ENCODE measurements at places on chromosomes 6 and 20.

DNA sequence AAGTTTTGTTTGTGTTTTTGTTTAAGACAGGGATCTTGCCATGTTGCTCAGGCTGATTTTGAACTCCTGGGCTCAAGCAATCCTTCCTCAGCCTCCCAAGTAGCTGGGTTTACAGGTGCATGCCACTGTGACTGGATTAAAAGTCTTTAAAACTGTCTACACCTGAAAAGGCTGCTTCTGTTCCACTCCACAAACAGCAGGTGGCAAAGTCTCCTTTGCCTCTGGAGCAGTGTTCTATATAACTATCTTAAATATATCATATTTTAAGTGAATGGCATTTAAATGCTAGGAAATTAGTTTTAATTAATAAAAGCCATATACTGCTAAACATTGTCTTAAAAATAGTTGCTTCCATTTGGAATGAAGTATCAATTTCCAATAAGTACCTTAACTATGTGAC lies 89.2 kb upstream of the BCLAF1 start:
- no peak for DNase-seq

- no peak for DNase-seq
Measured at GRCh38 chr20:23159947-23160318, 73.8 kb upstream of the CD93 start.

- no peak for DNase-seq
Measured at GRCh38 chr6:73290435-73290834, 27.4 kb upstream of the KHDC1 start.

- no peak for DNase-seq
Measured at GRCh38 chr20:1430004-1430451, 36.6 kb downstream of the NSFL1C start.

DNA sequence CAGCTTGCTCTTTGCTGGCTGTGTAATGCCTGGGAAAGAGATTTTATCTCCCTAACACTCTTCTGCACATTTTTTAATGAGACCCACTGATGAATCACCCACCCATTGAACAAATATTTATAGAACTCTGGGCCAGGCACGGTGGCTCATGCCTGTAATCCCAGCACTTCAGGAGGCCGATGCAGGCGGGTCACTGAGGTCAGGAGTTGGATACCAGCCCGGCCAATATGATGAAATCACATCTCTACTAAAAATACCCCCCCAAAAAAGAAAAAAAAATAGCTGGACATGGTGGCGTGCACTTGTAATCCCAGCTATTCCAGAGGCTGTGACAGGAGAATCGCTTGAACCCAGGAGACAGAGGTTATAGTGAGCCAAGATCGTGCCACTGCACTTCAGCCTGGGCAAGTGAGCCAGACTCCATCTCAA lies 82.1 kb upstream of the SIRPA start:
- no peak for DNase-seq

DNA sequence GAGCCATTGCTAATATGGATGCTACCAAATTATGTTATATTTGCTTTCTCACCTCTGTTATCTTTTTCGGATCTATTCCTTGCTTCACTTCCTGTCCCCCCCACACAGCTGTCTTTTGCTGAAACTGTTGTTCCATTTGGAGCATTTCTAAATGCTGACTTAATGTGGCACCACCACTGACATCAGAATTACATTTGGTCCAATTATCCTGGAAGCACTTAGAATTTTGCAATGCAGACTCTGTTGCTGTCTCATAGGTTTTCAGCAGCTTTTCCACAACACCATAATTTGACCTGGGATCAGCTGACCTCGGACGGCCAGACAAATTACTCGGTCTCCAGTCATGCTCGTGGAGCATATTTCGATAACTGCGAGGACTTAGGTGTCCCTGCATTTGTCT lies 12.8 kb downstream of the KIAA0408 start:
- DNase-seq, result no peak
